ENCODE measurements at places on chromosomes 2 and 18. TPM values are rescaled to one million over a fixed set of nuclear protein-coding genes. Genes with fewer than 3 reads are reported as not detected.

GRCh38 chr2:136179602-136179975 lies 61.6 kb upstream of the CXCR4 start:
- no peaks in the 10 kb centered on the region for H3K4me1 ChIP-seq
- H3K27me3 ChIP-seq = no peaks in the 10 kb centered on the region
- DNase-seq = no peak
- no peak overlapping the region for H3K4me3 ChIP-seq
- H3K36me3 ChIP-seq = no peaks in the 10 kb centered on the region

- H3K4me1 ChIP-seq = peaks cover 81% of the 10 kb centered on the region
- DNase-seq = no peak
- peaks cover 17% of the 10 kb centered on the region for H3K27me3 ChIP-seq
- peak overlapping the region; percentile 88 for H3K27ac ChIP-seq
- H3K4me3 ChIP-seq = peak overlapping the region; percentile 71
Observed at GRCh38 chr2:86789687-86790133, 1.0 kb downstream of the CD8A start.

DNA sequence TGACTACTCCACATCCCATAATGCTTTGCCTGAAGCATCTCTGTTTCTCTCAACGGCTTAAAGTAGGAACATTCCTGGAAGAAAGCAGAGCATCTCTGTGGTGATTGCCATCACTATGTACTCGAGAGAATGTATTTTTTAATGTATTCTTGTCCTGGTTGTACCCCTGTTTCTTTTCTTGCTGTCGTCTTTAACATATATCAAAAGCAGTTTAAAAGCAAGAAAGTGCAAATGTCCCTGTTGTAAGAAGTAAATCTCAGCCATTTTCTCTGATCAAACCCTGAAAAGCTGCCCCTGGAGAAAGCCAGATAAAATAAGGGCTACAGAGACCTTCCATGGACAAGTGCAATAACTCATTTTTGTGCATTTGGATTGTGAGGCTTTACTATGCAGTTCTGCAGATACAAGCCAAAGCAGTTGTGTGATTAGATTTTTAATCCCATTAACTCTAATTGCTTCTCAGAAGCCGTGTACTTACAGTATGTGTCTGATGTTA lies 70.8 kb downstream of the XIRP2 start:
- no peak for DNase-seq
- H3K27me3 ChIP-seq = no peaks in the 10 kb centered on the region
- H3K4me3 ChIP-seq = no peak overlapping the region
- H3K36me3 ChIP-seq = no peaks in the 10 kb centered on the region

- H3K4me1 ChIP-seq = no peaks in the 10 kb centered on the region
- no peaks in the 10 kb centered on the region for H3K36me3 ChIP-seq
- H3K27me3 ChIP-seq = no peaks in the 10 kb centered on the region
- no peak for DNase-seq
- no peak overlapping the region for H3K27ac ChIP-seq
Observed at GRCh38 chr18:63454497-63454896, 22.3 kb upstream of the SERPINB5 start.

GRCh38 chr2:76075126-76075525 lies 364.4 kb upstream of the GCFC2 start:
- no peak for DNase-seq
- H3K4me3 ChIP-seq = no peak overlapping the region
- no peaks in the 10 kb centered on the region for H3K4me1 ChIP-seq
- H3K27me3 ChIP-seq = no peaks in the 10 kb centered on the region

DNA sequence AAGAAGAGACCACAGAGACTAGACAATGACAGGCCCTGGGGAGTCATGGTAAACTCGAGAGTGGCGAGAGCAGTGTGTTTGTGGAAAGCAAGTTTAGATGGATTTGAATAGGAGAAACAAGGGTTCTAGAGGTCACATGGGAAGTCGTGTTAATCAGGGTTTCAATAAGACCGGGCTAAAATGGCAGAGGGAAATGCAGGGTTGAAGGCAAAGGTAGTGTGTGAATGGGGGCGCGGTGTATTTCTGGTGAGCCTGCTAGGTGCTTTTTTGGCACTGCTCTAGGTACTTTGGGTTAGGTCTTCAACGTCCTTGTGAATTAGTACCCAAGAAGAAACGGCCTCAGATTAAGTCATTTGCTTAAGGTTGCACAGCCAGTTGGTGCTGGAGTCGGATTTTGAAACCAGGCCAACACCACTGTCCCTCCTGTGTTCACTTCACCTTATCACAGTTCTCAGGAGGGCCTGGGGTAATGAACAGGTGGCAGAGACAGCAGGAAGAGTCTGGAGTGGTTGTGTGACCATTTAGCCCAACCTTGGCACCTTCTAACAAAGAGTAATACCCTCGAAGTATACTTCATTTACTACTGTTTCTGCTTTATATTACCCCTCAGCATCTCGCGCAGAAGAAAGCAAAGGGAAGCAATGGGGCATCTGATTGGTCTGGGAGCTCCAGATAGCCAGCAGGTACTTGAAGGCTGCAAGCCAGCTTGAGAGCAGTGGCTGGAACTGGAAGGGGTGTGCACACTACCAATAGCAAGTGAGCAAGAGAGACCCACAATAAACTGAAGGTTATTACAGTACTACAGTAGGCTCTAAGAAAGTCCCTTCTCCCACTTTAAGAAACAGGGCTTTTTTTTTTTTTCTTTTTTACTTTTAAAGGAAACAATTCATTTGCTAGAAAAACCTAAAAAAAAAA lies 33.4 kb upstream of the GAREM2 start:
- no peak overlapping the region for H3K4me3 ChIP-seq
- peaks cover 15% of the 10 kb centered on the region for H3K36me3 ChIP-seq
- H3K4me1 ChIP-seq = no peaks in the 10 kb centered on the region
- no peaks in the 10 kb centered on the region for H3K27me3 ChIP-seq

GRCh38 chr2:120222186-120223033 lies 790 bp downstream of the TMEM185B start:
- H3K4me1 ChIP-seq = peaks cover 25% of the 10 kb centered on the region
- no peak overlapping the region for H3K4me3 ChIP-seq
- H3K27ac ChIP-seq = no peak overlapping the region
- H3K36me3 ChIP-seq = no peaks in the 10 kb centered on the region

DNA sequence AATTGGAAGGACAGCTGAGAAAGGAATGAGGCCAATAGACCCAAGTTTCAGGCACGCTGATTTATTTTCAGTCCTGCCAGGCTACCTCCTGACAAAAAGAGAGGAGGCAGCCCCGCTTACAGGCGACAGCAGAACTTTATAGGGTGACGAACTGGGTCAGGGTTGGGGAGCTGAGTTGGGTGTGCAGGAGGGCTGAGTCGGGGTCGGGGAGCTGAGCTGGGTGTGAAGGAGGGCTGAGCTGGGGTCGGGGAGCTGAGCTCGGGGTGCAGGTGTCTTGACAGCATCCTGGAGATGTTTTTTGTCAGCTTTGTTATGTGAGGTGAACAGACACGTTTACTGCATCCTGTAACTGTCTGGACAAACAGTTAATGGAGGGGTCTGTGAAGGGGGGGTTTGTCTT lies 342.2 kb downstream of the ADCYAP1 start:
- H3K27me3 ChIP-seq = no peaks in the 10 kb centered on the region
- H3K27ac ChIP-seq = no peak overlapping the region
- no peaks in the 10 kb centered on the region for H3K4me1 ChIP-seq
- no peak for DNase-seq
- H3K4me3 ChIP-seq = no peak overlapping the region
- H3K36me3 ChIP-seq = no peaks in the 10 kb centered on the region

- no peaks in the 10 kb centered on the region for H3K36me3 ChIP-seq
- H3K27me3 ChIP-seq = no peaks in the 10 kb centered on the region
- H3K27ac ChIP-seq = no peak overlapping the region
- peaks cover 3% of the 10 kb centered on the region for H3K4me1 ChIP-seq
- no peak overlapping the region for H3K4me3 ChIP-seq
Observed at GRCh38 chr2:64996871-64997307, 7.7 kb downstream of the SLC1A4 start.

DNA sequence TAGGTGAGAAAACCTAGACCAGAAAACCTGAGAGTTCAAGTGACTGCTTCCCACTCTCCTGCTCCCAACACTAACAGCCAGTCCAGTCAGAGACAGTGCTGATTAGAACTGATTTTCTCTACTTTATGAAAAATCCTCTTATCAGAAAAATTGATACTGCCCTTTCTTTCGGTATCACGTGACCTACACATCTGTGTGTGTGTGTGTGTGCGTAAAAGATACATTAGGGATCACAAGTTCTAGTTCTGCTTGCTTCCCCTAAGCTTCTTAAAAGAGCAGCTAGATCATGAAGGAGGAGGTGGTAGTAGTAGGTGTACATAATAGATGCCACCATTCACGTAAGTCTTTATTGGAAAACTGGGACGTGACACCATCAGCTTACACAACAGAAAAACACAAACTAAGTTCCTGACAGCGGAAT lies 1.5 kb downstream of the ARL5A start:
- H3K4me3 ChIP-seq = peak overlapping the region; percentile 82
- H3K36me3 ChIP-seq = no peaks in the 10 kb centered on the region
- H3K27ac ChIP-seq = no peak overlapping the region
- H3K4me1 ChIP-seq = peaks cover 15% of the 10 kb centered on the region
- DNase-seq = no peak
- H3K27me3 ChIP-seq = no peaks in the 10 kb centered on the region

GRCh38 chr2:100230754-100231153 lies 88.4 kb upstream of the AFF3 start:
- DNase-seq = no peak
- H3K4me3 ChIP-seq = no peak overlapping the region
- H3K4me1 ChIP-seq = peaks cover 13% of the 10 kb centered on the region
- no peaks in the 10 kb centered on the region for H3K27me3 ChIP-seq
- no peaks in the 10 kb centered on the region for H3K36me3 ChIP-seq

DNA sequence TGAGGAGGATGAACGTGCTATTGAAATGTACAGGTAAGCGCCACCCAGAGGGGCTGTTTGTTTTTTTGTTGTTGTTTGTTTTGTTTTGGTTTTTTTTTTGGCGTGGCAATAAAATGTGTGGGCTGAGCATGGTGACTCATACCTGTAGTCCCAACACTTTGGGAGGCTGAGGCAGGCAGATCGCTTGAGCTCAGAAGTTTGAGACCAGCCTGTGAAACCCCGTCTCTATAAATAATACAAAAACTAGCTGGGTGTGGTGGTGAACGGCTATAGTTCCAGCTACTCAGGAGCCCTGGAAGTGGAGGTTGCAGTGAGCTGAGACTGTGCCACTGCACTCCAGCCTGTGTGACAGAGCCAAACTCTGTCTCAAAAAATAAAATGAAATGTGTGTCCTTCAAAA lies 6.2 kb downstream of the PDCL3 start:
- no peak overlapping the region for H3K4me3 ChIP-seq
- H3K27ac ChIP-seq = no peak overlapping the region
- no peaks in the 10 kb centered on the region for H3K27me3 ChIP-seq
- no peak for DNase-seq
- H3K36me3 ChIP-seq = peaks cover 28% of the 10 kb centered on the region

GRCh38 chr18:63182310-63182772 lies 137.2 kb downstream of the BCL2 start:
- no peaks in the 10 kb centered on the region for H3K27me3 ChIP-seq
- H3K27ac ChIP-seq = no peak overlapping the region
- H3K36me3 ChIP-seq = no peaks in the 10 kb centered on the region
- H3K4me3 ChIP-seq = no peak overlapping the region
- no peak for DNase-seq

GRCh38 chr2:235433860-235434259 lies 60.0 kb upstream of the AGAP1 start:
- no peak overlapping the region for H3K27ac ChIP-seq
- H3K36me3 ChIP-seq = no peaks in the 10 kb centered on the region
- no peak for DNase-seq
- no peaks in the 10 kb centered on the region for H3K4me1 ChIP-seq
- no peak overlapping the region for H3K4me3 ChIP-seq

DNA sequence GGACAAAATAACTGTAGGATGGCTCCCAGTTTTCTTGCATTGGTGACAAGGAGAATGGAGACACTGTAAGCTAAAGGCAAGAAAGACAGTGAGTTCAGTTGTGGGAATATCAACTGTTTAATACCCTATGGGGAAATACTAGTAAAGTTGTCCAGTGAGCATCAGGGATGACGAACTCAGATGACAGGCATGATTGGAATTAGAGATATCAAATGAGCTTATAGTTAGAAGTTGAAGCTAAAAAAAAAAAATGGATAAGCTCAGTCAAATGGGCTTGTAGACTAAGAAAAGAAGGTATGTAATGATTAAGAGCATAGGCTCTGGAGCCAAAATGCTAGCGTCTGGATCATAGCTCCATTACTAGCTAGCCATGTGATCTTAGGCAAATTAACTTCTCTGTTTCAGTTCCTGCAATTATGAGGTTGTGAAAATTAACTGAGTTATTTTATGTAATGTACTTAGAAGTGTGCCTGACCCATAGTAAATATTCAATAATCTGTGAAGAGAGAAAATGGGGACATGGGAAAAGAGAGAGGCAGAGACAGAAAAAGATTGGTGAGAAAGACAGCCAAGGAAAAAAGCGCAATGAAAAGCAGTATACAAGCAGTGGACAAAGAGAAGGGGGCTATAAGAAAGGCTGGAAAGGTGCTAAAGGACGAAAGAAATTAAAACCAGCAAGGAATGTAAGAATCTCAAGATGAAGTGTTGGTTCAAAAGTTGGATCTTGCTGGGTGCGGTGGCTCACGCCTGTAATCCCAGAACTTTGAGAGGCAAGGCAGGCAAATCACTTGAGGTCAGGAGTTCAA lies 95.7 kb upstream of the SLC39A10 start:
- no peaks in the 10 kb centered on the region for H3K36me3 ChIP-seq
- H3K4me3 ChIP-seq = no peak overlapping the region
- no peak for DNase-seq

DNA sequence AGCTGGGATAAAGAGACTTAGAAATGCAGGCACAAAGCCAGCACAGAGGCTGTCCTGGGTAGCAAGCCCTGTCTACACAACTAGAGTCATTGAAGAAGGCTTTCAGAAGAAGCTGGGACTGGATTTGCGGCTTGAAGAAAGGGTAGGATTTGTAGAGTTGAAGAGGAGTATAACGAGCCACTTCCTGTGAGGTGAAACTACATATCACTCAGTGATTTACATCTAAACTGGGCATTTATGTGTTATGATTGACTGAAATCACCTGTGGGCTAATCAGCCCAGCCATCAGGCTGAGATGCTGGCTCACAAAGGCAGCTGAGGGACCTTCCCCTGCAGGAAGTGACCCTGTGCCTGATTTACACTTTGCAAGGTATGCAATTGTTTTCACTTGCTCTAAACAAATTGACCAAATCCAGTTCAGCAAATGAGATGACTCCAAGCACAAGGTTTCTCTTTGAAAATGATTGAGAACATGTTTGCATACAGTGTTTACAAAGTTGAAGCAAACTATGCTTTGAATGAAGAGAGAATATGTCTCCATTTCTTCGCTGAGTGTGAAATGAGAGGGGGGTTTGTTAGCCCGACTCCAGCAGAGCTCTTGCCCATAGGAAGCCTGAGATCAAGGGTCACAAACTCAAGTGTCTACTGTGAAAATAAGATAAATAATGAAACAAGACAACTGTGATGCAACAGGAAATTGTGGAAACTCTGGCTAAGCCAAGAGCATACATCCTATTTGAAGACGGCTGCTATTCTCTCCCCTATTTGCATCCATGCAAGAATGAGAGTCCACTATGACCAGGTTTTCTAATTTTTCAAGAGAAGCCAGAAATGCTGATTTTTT lies 69.3 kb upstream of the HK2 start:
- no peaks in the 10 kb centered on the region for H3K36me3 ChIP-seq
- H3K27me3 ChIP-seq = no peaks in the 10 kb centered on the region
- H3K4me1 ChIP-seq = peaks cover 3% of the 10 kb centered on the region
- H3K4me3 ChIP-seq = no peak overlapping the region
- DNase-seq = no peak

CIDEA gene
- total RNA-seq = not detected

GPBAR1 gene
- total RNA-seq = 3.3 TPM

MRO gene
- total RNA-seq = not detected

SLC4A3 gene
- total RNA-seq = 0.45 TPM

FBXO15 gene
- total RNA-seq = 0.50 TPM

ALK gene
- total RNA-seq = not detected

CIB4 gene
- total RNA-seq = not detected

DPP10 gene
- not detected for total RNA-seq

IMPACT gene
- total RNA-seq = 8.4 TPM

LIMS2 gene
- total RNA-seq = 0.16 TPM

TSPYL6 gene
- not detected for total RNA-seq

TCF4 gene
- 9.0 TPM for total RNA-seq

SEH1L gene
- 26.5 TPM for total RNA-seq

TMEFF2 gene
- total RNA-seq = not detected
